ENCODE measurements at places on chromosomes 11 and 22.

DNA sequence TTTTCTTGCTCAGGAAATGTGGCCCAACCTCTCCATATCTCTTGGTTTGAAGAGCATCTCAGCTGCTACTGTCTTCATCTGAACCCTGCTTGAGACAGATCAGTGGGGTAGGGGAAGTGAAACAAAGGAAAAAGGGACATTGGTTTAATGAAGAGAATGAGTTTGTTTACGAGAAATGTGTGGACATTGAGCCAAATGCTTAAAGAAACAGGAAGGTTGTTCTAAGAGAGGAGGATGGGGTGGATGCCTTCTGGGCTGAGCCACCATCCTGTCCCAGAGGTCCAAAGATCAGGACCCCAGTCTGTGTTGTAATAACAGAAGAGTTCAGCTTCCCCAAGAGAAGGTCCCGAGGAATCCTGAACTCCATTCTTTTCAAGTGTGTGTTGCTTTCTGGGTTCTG lies 369.7 kb downstream of the INSC start:
- no peak for DNase-seq

DNA sequence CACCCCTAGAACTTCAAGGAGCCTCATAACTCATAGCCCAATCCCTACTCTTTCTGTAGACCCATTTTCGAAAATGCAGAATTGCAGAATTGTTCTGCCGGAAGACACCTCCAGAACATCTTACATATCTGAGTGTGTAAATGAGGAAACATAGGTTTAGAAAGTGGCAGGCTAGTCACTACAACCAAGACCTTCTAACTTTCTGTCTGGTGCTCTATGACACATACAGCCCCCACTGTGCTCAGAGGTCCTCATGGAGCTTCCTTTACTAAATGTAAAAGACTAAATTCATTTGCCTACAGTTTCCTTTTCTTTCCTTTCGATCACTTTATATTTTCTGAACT lies 132.1 kb upstream of the DDI1 start:
- no peak for DNase-seq

GRCh38 chr11:72239849-72240460 lies 4.0 kb downstream of the PHOX2A start:
- no peak for DNase-seq

DNA sequence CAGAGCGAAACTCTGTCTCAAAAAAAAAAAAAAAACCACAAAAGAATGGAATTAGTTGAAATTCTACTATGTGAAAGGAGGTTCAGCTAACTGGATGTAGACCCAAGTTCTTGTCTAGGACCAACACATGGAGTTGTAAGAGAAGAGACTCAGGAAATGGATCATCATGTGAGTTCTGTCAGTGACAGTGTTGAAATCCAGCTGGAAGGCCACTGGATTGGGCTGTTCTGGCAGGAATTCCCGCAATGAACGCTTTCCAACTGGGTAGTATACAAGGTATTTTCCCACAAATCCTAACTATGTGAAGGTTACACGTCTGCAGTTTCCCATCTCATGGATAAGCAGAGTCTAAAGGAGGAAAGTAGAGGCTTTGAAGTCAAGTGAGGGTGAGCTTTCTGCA lies 151.2 kb downstream of the MAML2 start:
- DNase-seq = no peak

- DNase-seq = no peak
Observed at GRCh38 chr11:69697861-69698260, 6.0 kb downstream of the FGF19 start.

- DNase-seq = no peak
Observed at GRCh38 chr11:64026575-64027205, 9.0 kb upstream of the FLRT1 start.

GRCh38 chr22:38249301-38249700 lies 23.5 kb downstream of the TMEM184B start:
- DNase-seq = no peak

DNA sequence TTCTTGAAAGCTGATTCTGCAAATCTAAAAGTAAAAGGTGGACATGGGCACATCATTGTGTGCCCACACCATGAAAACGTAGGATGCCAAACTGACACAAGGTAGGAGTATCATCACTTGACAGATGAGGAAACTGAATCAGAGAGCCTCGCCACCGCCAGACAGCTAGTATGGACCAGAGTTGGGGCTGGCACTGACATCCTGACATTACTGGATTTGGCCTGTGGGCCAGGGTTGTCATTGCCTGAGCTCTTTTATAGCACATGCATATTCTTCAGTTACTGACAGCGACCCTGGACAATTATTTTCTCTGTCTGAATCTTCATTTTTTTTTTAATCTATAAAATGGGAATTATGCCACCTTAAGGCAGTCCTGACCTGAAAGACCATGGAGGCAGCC lies 16.5 kb downstream of the USP35 start:
- DNase-seq = no peak

DNA sequence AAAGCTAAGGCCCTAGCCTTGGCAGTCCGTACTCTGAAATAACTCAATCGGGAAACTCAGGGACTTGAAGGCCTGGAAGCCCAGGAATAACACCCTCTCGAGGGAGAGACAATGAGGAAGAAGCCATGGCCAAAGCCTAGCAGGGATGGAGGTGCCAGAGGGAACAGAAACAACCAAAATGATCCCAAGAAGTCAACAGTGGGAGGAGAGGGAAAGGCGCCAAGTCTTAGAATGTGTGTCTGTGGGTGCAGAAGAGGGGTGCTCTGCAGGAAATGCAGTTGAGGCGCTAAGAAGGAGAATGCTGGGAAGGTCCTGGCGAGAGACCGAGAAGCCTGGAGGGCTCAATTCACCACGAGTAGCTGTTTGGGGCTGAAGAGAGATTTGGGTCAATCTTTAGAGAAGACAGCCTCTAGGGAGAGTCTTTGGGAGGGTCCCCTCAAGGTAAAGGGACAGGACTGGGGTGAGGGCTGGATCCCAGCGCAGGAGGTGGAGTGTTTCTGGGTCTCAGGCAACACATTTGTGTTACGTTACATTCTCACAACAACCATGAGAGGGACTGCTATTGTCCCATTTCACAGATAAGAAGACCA lies 760 bp upstream of the MAPK8IP1 start:
- DNase-seq = no peak

- DNase-seq = no peak
Observed at GRCh38 chr22:44753189-44754042, 1.0 kb downstream of the ARHGAP8 start.

- no peak for DNase-seq
Observed at GRCh38 chr11:96035031-96035739, 111.3 kb upstream of the MTMR2 start.
